ENCODE measurements at places on chromosomes 3 and 15. TPM values are rescaled to one million over a fixed set of nuclear protein-coding genes. Genes with fewer than 3 reads are reported as not detected.

SERINC4 gene
- total RNA-seq: not detected

CACNA2D2 gene
- 0.07 TPM for total RNA-seq

ISLR gene
- total RNA-seq: 134 TPM

ZPLD1 gene
- 1.1 TPM for total RNA-seq

RAB11A gene
- 242 TPM for total RNA-seq

ZNF662 gene
- 2.3 TPM for total RNA-seq

PPARG gene
- 25.3 TPM for total RNA-seq

MED12L gene
- total RNA-seq: 1.0 TPM

SENP7 gene
- 7.6 TPM for total RNA-seq

ZBBX gene
- total RNA-seq: 0.20 TPM

CEMIP gene
- total RNA-seq: 994 TPM

ASB14 gene
- total RNA-seq: not detected

RTP1 gene
- not detected for total RNA-seq

ERC2 gene
- total RNA-seq: 0.10 TPM

RBP2 gene
- total RNA-seq: not detected

MAGEF1 gene
- total RNA-seq: 16.4 TPM

AMIGO3 gene
- total RNA-seq: not detected

All from smooth muscle cell of the pulmonary artery (primary cell).